H7 (cell line): ENCODE measurements at places on chromosomes 3 and 15.

DNA sequence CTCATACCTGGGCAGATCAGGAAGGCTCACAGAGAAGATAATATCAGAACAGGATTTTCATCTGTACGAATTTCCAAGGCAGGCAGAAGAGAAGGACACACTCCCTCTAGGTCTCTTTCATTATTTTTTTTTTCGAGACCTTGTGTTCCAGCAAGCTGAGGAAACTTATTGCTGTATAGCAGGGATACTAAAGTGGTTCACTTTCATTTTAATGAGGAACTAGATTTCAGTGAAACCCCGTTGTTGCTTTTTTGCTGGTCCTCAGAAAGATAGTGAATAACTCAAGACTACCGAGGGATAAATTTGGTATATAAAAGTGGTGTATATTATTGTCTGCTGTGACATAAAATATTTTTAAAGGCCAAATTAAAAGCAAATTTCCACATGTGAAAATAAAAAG, 24.6 kb downstream of the MEIS2 start:
- no peak for DNase-seq

DNA sequence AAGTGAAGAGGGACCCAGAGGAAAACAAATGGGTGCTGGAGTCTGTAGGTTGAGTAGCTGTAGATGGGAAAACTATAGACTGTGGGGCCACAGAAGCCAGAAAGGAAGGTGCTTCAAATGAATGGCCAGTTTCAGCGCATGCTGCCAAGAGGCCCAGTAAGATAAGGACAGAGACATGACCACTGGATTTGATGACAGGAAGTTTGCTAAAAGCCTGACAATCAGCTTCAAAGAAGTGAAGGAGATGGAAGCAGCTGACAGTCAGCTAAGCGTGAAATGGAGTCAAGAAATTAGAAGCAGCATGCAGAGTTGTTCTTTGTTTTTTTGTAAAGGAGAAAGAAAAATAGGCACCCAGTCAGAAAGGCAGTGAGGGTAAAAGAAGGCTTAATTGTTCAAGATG, 24.9 kb downstream of the TXNRD3 start:
- DNase-seq = no peak

GRCh38 chr3:56613016-56613415, 56.0 kb downstream of the CCDC66 start:
- no peak for DNase-seq

GRCh38 chr15:63502843-63503738, 1.3 kb upstream of the USP3 start:
- peak; percentile 68 for DNase-seq

- peak; percentile 96 for DNase-seq
Observed at GRCh38 chr3:50194903-50195500, 3.6 kb downstream of the GNAT1 start.

GRCh38 chr15:33476908-33477307, 166.1 kb downstream of the RYR3 start:
- DNase-seq = no peak

DNA sequence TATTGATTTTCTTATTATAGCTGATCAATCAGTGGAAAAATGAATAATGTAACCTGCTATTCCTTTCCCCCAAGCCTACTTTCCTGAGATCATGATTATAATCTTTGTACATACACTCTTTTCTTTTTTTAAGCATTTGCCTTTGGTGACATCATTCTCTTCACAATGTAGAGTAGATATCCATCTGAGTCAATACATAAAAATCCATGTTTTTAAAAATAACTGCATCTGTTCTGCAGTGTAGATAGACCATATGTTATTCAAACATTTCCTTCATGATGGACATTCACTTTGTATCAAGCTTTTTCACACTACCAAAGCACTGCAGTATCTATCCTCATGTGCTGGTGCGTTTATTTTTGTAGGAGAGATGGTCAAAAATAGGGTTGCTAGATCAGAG, 211.1 kb downstream of the PTPRG start:
- DNase-seq = no peak

DNA sequence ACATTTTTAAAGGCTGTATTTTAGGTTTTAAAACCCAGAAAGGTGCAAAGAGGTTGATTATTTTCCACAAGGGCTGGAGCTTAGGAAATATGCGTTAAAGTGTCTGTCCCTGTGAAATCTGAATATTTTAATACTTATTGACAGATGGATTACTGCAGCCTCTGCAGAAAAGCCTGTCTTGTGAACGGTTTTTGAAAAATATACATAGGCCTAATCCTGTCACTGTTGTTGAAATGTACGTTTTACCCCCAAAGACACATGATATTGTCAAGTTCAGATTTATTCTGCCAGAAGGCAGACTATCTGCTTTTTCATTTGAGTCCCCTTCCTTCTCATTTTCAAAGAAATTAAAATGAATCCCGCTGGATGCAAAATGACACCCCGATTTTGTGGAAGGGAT, 2.2 kb upstream of the BCL6 start:
- DNase-seq = no peak

- no peak for DNase-seq
Observed at GRCh38 chr15:33773969-33774368, 194.3 kb upstream of the CHRM5 start.

- DNase-seq = peak; percentile 76
Observed at GRCh38 chr15:40430271-40430805, 10.4 kb upstream of the BAHD1 start.

DNA sequence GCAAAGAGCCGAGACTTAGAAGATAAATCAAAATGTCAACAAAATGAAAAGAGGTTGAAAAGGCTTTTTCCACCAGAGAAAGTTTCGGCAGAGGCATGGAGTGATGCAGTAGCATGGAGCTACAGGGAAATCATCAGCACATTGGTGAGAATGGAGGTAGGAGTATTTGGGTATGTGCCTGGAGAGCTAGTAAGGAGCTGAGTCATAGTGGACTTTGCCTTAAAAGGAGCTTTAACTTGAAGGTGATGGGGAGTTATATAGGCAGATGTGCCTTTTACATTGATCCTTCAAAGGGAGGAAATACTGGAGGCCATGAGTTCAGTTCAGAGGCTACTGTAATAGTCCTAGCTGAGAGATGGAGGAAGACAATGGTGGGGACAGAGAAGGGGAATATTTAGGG, 44.3 kb downstream of the IL5RA start:
- DNase-seq = no peak

DNA sequence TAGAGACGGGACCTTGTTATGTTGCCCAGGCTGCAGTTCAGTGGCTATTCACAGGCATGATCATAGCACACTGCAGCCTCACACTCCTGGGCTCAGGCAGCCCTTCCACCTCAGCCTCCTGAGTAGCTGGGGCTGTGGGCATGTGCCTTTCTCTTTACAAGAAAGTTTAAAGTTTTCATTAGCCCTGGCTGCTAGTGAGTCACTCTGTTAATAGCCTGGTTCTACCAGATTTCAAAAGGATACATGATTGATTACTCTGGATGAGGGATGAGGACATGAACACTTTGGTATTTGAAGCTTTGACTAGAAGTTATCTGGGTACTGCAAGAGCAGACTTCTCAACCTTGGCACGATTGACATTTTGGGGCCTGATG, 95.1 kb downstream of the DHX36 start:
- DNase-seq = no peak

DNA sequence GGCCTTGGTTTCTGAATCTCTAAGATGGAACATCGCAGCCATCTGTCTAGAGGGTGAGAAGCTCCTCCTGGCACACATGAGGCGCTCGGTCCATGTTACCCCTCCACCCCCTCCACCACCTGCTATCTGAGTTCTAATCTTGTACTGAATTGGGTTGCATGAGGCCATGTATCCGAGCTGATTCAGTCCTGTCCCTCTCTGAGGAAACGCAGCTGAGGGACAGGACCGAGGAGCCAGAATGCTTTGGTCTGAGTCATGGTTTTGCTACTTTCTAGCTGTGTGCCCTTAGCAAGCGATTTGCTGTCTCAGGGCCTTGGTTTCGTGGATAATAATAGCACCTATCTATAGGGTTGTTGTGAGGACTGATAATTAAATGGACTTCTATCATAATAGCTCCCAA, 87.8 kb upstream of the SEC13 start:
- DNase-seq = no peak

DNA sequence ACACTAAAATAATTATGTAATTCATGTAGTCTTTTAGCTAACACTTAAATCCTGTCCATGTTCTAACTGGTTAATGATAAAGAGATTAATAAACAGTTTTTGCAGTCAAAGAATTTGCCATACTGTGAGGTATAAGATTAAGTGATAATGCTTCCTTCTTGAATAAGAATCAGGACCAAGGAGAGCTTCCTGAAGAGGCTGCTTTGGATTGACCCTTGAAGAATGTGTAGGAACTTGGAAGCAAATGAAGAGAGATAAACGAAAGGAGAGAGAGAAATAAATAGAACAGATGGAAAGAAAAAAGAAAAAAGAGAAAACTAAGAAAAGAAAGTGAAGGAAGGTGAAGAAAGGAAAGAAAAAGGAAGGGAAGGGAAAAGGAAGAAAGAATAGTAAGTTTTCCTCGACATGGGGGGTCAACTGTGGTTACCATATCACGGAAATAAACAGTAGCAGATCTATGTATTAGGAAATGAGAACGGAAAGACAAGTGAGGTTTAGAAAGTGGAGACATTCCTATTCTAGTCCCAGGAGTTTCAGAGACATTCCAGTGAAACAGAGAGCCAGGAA, 539.8 kb downstream of the FGF12 start:
- DNase-seq = peak; percentile 17

GRCh38 chr3:137866933-137867332, 102.8 kb downstream of the SOX14 start:
- no peak for DNase-seq

DNA sequence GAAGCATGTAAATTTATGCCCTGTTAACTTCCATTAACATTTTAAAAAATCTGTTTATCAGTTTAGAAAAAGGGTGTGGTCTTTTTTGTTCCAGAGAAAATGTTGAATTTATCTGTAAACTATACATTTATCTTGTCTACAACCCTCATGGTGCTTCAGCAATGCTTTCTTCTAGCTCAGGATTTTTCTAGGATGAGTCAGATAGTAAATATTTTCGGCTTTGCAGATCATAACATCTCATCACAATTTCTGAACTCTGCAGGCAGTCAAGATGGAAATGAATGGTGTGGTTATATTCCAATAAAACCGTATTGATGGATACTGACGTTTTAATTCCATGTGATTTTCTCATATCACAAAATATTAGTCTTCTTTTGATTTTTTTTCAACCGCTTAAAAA, 70.5 kb upstream of the FOXB1 start:
- DNase-seq = no peak

DNA sequence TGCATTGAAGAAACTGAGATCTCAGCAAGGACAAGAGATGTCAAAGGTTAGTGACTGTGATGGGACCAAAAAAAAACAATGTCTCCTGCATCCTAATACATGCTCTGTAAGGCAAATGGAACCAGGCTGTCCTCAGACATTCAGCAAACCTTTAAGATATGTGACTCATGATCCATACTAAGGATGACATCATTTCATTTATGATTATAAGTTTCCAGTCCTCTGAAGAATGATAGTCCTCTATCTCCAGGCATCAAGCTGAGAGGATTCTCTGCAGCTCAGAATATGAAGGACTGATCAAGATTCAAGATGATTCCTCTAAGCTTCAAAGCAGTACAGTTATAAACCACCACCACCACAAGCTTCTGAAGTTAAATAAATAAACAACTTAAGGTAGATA, 47.6 kb downstream of the SSR3 start:
- DNase-seq = no peak

- DNase-seq = no peak
Observed at GRCh38 chr3:104939196-104939595, 427.5 kb upstream of the ALCAM start.

DNA sequence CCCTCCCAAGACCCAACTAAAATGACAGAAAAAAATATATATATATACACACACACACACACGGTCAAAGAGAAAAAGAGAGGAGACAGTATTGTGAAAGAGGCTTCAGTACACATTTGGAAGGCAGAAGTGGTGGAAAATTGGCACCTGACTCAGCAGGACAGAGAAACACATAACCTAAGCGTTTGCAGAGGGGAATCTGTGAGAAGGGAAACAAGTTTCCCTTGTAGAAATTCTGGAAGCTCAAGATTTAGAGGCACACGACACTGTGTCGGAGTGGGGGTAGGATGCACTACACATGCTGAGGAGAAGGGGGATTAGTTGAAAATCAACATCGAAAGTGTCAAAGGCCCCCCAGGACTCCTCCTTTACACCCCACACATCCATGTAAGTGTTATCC, 53.1 kb downstream of the PAK2 start:
- peak; percentile 26 for DNase-seq

- DNase-seq = no peak
Observed at GRCh38 chr3:189899186-189899585, 221.5 kb downstream of the P3H2 start.

- DNase-seq = no peak
Observed at GRCh38 chr3:104764496-104764895, 602.2 kb upstream of the ALCAM start.

DNA sequence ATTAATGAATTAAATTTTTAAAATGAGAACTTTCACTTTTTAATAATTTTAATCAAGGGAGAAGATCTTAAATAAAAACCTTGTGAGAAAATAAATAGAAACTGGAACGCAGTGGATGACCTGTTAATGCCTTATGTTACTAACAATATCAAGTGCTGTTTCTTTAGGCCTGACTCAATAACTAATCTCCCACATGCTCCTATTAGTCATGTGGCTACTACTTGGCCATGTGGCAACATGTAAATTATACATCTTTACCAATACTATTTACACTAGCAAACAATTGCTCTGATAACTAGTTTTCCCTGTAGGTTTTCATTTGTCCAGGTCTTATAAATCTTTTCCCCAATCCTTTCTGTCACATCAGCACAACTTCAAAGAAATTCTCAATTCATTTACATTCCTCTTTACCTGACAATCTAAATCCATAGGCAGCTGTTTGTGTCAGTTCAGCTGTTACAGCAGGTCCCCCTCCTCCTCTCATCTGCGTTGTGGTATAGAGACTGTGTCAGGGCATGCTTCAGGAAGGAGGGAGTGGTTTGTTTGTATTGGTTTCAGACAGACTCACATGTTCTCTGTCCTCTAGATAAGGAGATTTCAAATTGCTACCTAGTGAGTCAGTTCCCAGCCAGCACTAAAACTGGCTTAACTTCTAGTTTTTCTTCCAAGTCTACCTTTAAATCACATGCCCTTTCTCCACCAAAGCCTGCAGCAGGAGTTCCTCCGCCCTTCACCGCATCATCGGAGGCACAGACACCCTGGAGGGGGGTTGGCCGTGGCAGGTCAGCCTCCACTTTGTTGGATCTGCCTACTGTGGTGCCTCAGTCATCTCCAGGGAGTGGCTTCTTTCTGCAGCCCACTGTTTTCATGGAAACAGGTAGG, 11.3 kb upstream of the C3orf52 start:
- no peak for DNase-seq

- peak; percentile 86 for DNase-seq
Observed at GRCh38 chr3:128011140-128011539, 41.1 kb upstream of the SEC61A1 start.
